Hematopoietic multipotent progenitor cell (in vitro differentiated cells): ENCODE measurements at places on chromosomes 13 and 19. TPM values are rescaled to one million over a fixed set of nuclear protein-coding genes. Genes with fewer than 3 reads are reported as not detected.

The MCF2L gene
- total RNA-seq, result 3.2 TPM

The TEX101 gene
- not detected for total RNA-seq

The CERS1 gene
- 0.27 TPM for total RNA-seq

- no peak for DNase-seq
These were observed 551.0 kb upstream of the ATXN8OS start for GRCh38 chr13:69556540-69557196.

DNA sequence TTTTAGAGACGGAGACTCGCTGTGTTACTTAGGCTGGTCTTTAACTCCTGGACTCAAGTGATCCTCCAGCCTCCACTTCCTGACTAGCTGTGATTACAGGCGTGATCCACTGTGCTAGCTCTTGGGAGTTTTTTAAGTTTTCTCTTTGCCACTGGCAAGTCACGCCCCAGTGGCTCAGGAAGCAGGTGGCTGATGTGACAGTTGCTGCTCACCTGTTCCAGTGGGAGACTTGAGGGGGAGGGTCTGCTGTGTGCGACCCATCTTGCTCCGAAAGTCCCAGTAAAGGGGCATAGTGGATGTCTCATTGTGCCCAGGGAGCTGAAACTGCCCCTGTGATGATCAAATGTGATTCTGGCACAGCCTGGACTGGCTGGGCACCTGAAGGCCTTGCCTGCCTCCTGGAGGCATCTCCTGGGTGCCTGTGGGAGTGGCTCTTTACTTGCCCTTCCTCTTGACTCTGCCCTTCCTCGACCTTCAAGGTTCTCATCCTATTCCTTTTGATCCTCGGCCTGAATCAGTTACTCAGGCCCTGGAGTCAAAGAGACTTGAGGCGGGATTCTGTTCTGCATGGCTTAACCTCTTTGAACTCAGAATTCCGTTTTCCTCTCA is 7.8 kb downstream of the SMARCA4 start:
- DNase-seq, result no peak

DNA sequence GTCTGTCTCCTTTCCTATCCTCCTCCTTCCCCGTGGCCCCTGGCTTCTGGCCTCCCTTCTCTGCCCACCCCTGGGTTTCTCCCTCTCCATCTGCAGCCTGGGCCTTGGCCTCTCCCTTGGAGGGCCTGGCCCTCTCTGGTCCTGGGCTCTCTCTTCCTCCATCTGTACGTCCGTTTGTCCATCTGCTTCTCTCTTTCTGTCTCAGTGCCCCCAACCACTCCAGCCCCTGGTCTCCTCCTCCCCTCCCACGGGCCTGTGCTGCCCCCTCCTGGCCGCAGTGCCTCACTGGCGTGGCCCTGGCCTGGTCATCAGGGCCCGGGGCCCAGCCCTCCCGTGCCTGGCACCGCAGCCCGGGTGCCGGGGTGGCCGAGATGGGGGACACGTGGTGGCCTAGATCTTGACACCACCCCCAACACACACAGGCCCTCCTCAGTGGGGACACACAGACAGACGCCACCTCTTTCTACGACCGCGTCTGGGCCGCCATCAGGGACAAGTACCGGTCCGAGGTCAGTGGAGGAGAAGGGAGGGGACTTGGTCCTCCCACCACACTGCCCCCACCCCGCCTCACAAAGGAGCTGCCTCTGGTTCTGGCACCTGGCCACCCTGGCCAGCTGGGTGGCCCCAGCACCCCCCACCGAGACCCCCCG is 11.3 kb downstream of the PRKCSH start:
- peak; percentile 31 for DNase-seq

DNA sequence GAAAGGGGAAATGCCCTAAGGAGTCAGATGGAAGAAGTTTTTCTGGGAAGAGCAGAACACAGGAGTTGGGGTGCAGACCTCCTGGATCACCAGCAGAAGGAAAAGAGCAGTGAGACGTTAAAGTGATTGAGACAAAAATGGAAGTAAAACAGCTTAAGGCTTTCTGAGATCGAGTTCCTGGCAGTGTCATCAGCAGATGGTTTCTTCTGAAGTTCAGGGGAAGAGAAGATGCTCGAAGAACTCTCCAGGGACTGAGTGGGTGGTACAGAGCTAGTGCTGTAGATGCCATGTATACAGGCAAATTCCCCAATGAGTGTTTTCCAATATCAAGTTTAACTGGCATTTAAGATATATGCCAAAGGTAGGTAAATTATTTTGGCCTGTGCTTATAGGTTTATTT is 272.2 kb upstream of the KLF12 start:
- DNase-seq, result no peak

- DNase-seq, result no peak
These were observed 1203.3 kb downstream of the UQCRFS1 start for GRCh38 chr19:28009696-28010095.
